ENCODE measurements at places on chromosomes 3 and 15.

DNA sequence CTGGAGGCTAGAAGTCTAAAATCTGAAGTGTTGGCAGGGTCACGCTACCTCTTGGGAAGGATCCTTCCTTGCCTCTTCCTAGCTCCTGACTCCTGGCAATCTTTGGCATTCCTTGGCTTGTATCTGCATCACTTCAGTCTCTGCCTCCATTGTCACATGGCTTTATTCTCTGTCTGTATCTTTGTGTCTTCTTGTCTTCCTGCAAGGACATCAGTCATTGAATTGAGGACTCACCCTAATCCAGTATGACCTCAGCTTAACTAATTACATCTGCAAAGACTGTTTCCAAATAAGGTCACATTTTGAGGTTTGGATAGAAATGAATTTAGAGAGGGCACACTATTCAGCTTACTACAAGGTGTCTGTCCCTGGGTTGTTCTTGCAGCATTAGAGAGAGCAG, 31.1 kb upstream of the UTS2B start:
- no peak for DNase-seq

DNA sequence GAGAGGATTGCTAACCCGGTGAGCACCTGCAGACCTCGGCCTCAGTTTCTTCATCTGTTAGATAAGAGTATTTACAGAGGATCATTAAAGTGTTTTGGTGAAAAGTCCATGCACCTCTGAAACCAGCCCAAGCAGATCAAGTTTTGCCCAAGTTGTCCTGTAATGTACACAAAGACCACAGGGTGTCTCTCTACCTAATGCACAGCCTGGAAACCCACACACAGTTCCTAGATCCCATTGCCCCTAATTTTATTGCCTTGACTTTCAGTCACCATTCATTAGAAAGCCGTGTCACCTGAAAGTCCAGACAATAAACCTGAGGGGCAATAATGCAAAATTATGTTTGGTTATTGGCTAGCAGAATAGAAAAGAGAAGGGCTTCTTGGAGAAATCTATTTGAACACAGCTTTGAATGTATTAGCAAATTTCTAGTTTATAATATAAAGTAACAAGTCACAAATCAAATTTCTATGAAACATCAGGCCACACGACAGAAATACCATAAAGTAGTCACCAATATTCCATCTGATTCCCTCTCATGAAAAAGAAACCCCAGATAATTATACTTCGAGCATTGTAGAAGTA, 161.3 kb upstream of the SLC2A2 start:
- DNase-seq = no peak

DNA sequence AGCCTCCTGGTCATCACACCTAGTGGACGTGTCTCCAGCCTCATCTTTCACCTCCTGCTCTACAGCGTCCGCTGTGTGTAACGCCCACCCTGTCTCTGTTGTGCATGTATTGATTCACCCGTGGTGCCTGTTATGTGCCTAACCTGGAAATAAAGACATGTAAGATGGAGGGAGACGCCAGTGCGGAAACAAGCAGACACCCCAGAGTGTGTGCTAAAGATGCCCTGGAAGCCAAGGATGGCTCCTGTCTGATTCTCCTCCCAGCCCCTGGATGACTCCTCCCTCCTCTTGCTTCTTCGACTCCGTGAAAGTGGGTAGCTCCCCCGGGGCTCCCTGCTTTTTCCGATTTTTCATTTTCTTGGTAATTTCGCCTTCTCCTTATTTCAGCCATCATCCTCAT, 241.8 kb downstream of the ADAMTS17 start:
- DNase-seq = no peak

- DNase-seq = no peak
Measured at GRCh38 chr3:61299343-61300005, 48.2 kb upstream of the FHIT start.

- no peak for DNase-seq
Measured at GRCh38 chr3:4356546-4357410, 53.6 kb downstream of the SETMAR start.

GRCh38 chr3:133413161-133414020, 13.5 kb downstream of the BFSP2 start:
- peak; percentile 40 for DNase-seq

DNA sequence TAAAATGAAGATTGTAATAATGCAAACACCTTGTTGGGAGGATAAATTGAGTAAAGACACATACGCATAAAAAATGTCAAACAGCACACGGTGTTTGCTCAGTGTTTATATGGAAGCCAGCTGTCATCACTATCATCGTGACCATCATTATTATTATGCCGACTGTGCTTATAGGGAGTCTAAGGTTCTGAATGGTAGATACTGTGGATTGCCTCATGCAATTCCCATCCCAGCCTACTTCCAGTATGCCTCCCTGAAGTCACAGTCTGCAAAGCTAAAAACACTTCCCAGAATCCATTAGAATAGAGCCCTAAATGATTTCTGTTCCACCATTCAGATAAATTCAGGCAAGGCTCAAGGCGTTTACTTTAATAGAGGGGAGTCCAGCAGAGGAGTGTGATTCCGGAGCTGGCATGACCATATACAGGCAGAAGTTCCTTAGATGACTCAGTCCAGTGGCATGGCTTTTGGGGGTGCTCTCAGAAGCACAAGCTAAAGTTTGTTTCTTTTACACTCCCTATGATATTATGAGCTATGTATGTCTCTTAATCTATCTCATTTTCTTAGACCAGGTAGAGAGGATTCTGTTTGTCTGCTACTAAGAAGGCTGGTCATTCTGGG, 148.7 kb downstream of the MEX3B start:
- no peak for DNase-seq

- no peak for DNase-seq
Measured at GRCh38 chr3:111415018-111415417, 127.0 kb upstream of the CD96 start.

DNA sequence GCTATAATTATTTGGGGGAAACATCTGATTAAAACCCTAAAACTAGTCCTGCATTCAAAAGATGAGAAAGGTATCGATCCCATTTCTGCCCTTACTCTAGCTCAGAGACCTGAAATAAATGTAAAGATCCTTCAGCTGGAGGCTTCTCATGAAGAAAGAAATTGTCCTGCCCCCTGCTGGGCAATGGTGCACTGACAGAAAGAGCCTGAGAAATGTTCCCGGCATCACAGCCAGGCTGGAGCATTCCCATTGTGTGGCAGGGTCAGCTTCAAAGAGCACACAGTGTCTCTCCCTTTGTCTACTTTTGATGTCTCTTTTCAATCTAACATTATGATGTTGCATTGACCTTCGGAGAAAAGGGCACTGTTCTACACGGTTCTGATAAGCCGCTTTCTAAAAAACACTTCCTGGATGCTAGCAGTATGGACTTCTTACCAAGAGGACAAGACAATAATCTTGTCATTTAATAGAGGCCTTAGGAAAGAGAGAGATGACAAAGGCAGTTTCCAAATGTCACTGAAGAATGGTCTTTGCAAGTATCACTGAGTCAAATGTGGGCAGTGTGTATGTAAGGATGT, 287.5 kb downstream of the MAGI1 start:
- DNase-seq = peak; percentile 15

DNA sequence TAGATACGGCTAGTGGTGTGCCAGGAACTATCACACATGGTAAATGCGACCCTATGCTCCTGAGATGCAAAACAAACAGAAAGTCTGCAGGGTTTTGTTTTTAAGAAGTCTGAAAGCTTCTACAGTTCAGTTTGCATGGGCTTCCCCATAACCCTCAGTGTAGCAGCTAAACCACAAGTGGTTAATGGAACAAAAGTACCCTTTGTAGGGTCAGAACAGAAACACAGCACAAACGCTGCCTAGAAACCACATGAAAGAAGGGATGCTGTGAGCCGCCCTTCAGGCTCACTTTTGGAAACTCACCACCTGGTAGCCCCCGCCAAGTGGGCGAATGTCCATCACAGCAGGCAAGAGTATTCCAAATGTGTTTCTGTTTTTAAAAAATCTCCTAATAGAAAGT, 46.2 kb downstream of the CTDSPL start:
- DNase-seq = no peak

DNA sequence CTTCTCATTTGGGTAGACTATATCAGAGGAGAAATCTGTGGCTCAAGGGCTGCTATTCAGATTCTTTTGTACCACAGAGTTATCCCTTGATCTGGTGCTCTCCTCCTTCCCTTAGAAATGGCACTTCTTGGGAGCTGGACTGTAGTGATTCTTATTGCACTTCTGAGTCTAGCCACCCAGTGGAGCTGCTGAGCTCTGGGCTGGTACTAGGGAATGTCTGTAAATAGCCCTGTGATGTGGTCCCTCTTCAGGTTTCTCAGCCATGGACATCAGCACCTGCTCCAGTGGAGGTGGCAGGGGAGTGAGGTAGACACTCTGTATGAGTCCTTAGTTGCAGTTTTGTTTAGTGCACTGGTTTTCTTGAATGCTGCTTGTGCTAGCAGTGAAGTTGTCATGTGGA, 1292.6 kb downstream of the SI start:
- no peak for DNase-seq

DNA sequence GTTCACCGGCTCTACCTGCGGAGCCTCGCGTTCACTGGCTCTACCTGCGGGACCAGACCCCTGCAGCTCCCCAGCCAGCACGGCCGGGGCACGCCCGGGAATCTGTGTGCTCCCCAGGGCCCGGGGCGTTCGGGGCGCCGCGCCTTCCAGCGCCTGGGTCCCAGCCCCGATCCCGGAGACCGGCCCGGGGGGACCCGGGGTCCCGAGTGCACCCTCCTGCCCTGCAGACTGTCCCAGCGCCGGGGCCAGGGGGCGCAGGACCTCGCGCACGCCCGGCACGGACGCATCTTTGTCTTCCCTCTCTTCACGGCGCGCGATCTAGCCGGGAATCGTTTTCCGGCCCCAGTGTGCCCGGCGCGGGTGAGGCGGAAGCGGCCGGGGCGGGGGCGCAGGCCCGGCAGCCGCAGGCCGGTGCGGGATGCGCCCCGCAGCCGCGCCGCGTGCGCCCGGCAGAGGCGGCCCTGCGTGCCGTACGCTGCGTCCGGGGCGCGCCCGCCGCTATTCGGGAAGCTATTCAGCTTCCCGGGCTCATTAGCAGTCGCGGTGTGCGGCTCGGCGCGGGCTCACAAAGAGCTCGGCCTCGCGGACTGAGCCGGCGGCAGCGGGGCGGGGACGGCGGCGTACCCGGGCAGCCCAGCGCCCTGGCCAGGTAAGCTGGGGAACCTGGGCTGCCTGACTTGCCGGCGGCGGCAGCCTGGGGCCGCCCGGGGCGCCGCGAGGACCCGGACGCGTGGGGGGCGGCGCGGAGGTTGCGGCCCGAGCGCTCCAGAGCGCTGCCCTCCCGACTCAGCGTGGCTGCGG, at the start of gene APBA2:
APBA2 (plus strand) TSS at position 345 of the 801 bp plus-strand sequence. CDS start 167,911 bp downstream, outside the sequence.
- DNase-seq = no peak

GRCh38 chr3:102095383-102095782, 246.1 kb downstream of the NFKBIZ start:
- no peak for DNase-seq

DNA sequence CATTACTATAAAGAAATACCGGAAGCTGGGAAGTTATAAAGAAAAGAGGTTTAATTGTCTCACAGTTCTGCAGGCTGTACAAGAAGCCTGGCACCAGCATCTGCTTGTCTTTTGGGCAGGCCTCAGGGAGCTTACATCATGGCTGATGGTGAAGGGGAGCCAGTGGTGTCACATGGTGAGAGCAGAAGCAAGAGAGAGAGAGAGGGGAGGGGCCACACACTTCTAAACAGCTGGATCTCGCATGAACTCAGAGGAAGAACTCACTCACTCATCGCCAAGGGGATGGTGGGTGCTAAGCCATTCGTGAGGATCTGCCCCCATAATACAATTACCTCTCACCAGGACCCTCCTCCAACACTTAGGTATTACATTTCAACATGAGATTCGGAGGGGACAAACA, 51.8 kb upstream of the ANKRD34C start:
- no peak for DNase-seq

GRCh38 chr3:39088889-39089288, 18.5 kb downstream of the GORASP1 start:
- DNase-seq = no peak

- DNase-seq = no peak
Measured at GRCh38 chr3:42033741-42034140, 57.4 kb upstream of the TRAK1 start.

DNA sequence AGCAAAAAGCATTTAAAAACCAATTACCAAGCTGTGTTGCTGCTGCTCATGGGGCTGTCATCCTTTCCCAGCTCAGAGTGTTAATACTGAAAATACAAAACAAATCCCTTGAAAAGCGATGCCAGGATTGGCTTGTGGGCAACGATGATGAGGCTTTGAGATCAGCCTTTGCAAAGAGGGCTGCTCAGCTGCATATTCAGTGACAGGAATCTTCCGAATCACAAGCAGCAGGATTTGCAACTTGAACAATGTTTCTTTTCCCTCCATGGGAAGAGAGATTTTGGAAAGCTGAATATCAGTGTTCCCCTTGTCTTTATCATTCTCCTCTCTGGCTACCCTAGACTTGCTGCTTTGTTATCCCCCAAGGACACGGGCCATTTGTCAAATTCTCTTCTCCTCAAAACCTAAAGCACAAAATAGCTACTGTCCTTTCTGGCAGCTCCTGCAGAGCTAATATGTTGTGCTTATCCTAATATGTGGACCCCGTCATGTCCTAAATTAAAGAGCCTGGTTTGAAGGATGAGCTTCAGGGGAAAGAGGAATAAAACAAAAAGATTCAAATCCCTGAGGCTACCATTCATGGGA, 375.8 kb downstream of the GAP43 start:
- no peak for DNase-seq
